ENCODE measurements at places on chromosomes 6 and 20. TPM values are rescaled to one million over a fixed set of nuclear protein-coding genes. Genes with fewer than 3 reads are reported as not detected.

- DNase-seq, result no peak
These were observed 75.5 kb downstream of the CD164 start for GRCh38 chr6:109306733-109307132.

DNA sequence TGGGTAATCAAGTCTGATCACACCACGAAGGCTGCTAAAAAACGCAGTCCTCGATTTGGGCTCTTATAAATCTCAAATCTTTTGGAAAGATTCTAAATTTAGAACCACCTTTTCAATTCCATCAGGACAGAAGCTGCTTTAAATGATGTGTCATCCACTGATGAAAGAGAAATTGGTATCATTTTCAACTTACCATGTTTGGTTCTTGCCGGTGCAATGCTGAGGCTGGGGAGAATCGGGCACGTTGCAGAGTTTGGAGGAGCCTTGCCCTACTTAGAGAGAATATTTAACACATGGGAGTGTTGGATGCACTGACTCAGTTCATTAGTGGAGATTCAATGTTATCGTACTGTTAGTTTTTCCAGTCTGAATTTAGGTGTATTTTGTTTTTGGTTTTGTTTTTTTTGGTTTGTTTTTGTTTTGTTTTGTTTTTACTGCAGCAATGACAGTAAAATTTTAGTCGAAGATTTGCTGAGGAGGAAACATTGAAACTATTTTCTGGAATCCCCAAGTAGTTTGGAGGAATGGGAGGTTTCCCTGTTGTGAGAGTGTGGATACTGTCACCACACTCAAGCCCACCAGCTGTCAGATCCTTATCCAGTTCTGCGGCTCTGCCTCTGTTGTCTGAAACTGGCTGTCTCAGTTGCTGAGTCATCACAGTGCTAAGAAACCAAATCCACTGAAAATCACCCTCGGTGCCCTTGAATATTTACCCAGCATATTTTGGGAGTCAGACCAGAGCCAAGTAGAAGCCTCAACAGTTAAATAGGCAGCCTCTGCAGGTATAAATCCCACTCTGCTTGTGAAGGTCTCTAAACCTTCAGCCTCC is 497.0 kb downstream of the BTBD3 start:
- no peak for DNase-seq

- DNase-seq, result no peak
These were observed 126.0 kb upstream of the PMEPA1 start for GRCh38 chr20:57835588-57836455.

DNA sequence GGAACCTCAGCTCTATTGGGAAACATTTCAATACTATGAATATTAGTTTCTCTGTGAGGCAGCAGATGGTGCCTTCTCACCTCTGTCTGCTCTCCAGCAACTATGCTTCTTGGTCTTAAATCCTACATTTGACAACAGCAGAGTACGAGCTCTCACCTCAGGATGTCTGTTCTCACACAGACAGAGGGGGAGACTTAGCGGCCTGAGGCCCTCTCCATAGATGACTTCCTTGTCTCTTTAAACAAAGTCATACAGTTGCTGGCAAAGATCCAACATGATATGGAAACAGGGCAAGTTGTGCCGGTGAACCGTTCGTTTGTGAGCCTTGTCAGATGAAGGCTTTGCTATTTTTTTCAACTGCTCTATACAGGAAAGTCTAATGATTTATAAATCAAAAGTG is 43.7 kb upstream of the GABRR1 start:
- DNase-seq, result peak; percentile 25

DNA sequence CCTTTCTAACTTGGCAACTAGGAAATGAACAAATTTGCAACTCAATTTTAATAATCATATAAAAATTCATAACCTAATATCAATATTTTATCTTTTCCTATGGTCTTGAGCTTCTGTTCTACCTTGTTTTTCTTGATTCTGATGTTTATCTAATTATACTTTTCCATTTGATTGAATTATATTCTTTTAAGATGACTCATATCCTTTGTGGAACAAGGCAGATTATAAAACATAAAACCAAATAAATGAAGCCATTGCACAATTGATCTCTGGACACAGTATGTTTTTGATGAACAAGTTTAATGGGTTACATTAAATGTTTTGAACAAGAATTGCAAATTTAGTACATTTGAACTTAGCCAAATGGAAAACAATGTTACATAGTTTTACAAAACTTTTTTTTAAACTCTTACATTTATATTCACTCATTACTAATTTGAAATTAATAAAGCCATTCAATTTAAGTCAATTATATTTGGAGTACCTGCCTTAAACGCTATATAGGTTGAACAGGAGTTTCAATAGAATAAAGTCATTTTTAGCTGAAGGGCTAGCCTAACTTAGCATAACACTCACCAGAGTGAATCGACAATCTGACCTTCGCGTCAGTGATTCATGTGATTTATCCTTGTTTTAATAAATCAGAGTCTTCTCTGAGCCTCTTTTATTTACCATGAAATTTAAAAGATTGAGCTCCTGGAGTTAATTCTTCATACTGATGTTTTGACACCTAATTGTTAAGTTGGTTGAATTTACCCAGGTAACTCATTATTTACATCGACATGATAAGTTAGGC is 3.8 kb downstream of the NCOA7 start:
- DNase-seq, result no peak

DNA sequence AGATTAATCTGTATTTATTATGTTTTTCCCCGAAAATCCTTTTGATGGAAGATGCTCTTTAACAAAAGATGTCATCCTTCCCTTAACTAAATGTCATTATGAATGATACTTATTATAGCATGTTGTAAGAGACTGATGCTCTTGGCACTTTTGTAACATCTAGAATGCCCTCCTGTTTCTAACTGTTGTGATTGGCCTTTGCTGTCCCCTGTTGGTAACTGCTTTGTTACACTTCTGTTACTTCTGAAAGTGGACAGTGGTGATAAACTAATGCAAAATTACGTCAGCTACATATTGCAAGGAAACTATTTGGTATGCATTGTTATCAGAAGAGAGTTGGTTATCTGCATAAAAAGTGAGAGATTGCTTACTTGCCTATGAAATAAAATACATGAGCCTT is 5.8 kb downstream of the TTK start:
- no peak for DNase-seq

Gene MYLK4
- 0.15 TPM for polyA plus RNA-seq
